ENCODE measurements at places on chromosomes 1 and 21. TPM values are rescaled to one million over a fixed set of nuclear protein-coding genes. Genes with fewer than 3 reads are reported as not detected.

- no peak for DNase-seq
Observed at GRCh38 chr21:45098867-45099266, 24.5 kb downstream of the ADARB1 start.

- no peak for DNase-seq
Observed at GRCh38 chr1:1630191-1630964, 1.6 kb upstream of the MMP23B start.

DNA sequence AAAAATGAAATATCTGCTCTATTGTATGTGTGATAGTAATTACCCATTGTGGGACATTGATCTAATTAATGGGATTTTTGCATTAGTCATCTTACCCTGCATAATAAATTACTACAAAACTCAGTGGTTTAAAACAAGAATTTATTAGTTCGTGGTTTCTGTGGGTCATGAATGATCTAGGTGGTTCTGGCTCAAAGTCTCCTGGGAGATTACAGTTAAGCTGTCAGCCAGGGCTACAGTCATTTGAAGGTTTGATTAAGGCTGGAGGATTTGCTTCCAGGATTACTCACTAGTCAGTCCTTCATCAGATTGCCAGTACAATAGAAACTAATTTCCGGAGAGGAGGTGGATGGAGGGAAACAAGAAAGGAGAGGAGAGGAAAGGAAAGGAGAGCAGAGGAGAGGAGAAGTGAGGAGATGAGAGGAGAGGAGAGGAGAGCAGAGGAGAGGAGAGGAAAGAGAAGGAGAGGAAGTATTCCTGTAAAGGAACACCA lies 60.4 kb upstream of the TNFSF4 start:
- DNase-seq = no peak

DNA sequence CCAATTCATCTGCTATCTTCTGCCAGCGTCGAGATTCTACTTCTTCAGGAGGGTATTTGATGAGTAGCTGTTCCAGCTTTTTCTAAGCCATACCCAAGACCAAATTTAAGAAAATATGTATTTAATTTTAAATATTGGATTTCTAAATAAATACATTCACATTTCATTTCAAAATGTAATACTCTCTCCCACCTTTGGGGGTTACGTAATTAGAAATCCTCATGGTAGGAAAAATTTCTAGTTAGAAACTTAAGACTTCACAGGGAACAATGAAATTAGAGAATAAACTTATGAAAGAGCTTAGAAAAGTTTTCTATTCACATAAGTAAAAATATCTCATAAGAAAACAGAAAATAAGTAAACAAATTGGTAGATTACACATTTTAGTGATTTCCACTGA lies 102.9 kb downstream of the ZZZ3 start:
- no peak for DNase-seq

GRCh38 chr1:45843474-45843905 lies 40.1 kb downstream of the MAST2 start:
- DNase-seq = no peak

DNA sequence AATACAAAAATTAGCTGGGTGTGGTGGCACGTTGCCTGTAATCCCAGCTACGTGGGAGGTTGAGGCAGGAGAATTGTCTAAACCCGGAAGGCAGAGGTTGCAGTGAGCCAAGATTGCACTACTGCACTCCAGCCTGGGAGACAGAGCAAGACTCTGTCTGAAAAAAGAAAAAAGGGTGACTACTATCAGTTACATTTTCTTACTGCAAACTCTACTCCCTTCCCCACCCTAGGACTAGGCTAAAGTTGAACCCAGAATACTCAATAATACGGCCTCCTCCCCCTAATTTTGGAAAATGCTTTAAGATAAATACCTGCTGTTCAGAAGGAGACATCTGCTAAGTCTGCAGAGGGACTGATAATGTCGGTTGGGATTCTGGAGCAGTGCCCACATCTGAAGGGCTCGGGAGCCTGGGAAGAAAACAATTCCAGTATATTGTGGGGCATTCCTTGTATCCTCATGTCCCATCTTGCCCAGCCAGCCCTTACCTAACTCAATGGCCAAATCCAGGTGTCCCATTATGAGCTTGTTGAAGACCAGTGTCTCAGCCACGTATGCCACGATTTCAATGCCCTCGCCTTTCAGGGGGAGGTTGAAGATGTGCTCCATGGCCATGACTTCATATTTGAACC lies 89.7 kb downstream of the ADCY10 start:
- DNase-seq = no peak

DNA sequence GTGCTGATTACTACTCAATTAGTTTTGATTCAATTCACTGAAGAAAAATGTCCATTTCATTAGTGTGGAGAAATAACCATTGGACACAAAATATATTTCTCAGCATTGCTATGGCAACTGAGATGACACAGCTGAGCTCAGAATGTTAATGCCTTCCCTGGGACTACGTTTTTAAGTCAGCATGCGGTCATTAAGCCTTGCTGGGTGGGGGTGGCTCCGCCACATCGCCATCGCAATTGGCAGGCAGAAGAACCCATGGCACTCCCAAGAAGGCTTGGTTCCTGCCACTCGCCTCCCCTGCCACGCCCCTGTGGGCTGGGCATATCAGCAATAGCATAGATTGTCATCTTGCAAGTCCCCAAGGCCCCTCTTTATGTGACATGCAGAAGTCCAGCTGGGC lies 256.7 kb upstream of the CAMK1G start:
- no peak for DNase-seq

GRCh38 chr21:14955936-14956520 lies 108.8 kb downstream of the NRIP1 start:
- DNase-seq = no peak

DNA sequence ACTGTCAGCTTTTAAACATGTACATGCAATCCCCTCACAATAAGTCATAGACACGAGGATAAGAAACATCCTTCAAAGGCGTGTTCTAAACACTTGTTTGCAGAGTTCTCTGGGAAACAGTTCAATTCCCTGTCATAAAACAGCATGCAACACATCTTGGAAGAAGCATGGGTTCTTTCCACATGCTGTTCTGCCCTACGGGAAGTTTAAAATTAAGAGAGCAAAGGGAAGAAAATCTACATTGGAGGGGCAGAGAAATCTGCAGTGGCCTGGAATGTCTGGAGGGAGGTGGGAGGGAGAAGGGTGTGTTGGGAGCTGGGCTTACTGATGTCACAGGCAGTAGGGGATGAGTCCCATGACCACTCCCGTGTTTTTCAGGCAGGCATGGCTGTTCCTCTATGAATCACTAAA lies 98.3 kb upstream of the SLC2A1 start:
- DNase-seq = no peak

GRCh38 chr1:26991310-26992116 lies 2.0 kb upstream of the TRNP1 start:
- DNase-seq = no peak

GRCh38 chr1:192846950-192847349 lies 38.1 kb downstream of the RGS2 start:
- no peak for DNase-seq

- no peak for DNase-seq
Observed at GRCh38 chr1:65308781-65309303, 501 bp upstream of the DNAJC6 start.

DNA sequence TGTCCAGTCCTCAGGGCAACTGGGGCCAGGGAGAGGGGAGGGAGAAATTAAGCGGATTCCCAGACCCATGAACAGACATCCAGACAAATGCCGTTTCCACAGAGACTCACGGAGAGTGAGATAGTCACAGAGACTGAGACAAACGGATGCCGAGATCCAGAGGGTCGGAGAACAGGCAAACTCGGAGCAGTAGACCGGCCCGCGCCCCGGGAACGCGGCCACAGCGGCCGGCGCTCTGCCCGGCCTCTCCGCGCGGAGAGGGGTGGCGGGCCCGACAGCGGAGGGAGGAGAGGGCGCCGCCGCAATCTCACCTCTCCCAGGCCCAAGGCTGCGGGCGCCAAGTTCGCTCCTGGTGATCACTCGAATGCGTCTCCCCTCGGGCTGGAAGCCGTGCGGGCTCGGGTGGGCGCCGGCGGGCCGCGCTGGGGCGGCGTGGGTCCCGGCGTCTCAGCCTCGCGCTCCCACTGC lies 831 bp upstream of the FOXD2 start:
- DNase-seq = no peak

The RAB7B gene
- total RNA-seq = 3.5 TPM

The GJB5 gene
- total RNA-seq = not detected

The B3GALT5 gene
- 0.03 TPM for total RNA-seq

The CBR1 gene
- 17.6 TPM for total RNA-seq

The OPRD1 gene
- total RNA-seq = 0.10 TPM

The PRAMEF15 gene
- total RNA-seq = not detected

The MAB21L3 gene
- total RNA-seq = 0.21 TPM

The LMNA gene
- 675 TPM for total RNA-seq
